GM12878 (cell line): ENCODE measurements at places on chromosomes 7 and 10. TPM values are rescaled to one million over a fixed set of nuclear protein-coding genes. Genes with fewer than 3 reads are reported as not detected.

DNA sequence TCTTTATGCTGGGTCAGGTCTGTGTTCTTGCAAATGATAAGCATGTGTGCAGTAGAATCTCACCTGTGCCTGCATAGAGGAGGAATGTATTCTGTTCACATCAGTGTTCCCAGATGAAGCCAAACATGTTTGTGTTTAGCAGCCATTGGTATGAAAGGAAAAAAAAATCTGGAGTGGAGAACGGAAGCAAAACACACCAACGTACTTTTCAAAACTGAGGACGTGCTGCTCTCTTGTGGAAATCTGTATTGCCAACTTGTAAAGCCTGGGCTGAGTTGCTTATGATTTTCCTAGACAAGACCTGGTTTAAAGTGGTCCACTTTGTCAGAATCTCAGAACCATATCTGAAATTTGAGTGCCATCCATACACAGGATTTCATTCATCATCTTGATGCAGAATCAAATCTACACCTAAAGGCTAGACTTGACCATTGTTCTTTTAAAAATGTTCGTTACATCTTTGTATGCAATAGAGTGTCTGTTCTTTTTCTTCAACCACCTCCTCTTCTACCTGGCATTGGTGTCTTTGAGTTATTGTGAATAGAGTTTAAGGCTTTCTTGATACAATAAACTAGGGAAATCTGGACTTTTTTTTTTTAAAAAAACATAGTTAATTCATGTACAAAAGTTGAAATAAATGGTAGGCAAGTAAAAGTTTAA lies 367.7 kb downstream of the PHF14 start:
- no peaks in the 10 kb centered on the region for H3K27me3 ChIP-seq
- H3K4me3 ChIP-seq: no peak overlapping the region
- no peak for DNase-seq
- H3K4me1 ChIP-seq: no peaks in the 10 kb centered on the region
- H3K27ac ChIP-seq: no peak overlapping the region
- H3K36me3 ChIP-seq: no peaks in the 10 kb centered on the region

DNA sequence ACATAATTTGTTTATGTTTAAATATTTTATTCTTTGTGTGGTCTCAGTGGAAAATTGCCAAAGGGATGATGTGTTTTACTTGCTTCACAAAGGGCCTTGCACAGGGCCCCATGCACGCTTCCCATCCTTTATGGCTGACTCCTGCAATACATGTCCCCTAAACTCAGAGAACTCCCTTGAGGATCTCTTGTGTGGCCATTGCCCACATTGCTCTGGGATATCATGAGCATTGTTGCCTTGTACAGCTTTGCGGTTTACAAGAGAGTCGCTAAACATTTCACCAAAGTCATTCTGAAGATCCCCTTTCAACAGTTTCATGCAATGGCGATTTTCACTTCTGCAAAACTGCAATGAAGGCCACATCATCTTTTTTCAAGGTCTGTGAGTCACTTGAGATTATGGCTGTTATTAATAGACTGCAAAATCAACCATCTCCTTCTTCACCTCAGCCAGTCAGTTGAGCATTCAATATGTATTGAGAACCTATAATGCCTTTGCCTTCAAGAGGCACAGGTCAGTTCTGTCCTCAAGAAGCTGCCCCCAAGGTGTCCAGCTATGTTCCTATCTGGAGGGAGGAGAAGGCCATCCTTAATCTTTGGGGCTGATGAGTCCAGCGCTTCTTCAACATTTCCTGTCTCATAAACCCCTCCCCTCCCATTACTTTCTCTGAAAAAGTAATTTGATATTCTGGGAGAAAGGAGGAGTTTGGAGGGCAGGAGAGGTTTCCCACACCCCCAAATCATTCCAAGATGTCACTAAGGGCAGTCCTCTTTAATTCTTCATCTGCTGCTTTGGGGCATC lies 108.1 kb downstream of the CCDC71L start:
- H3K4me1 ChIP-seq: peaks cover 19% of the 10 kb centered on the region
- no peaks in the 10 kb centered on the region for H3K27me3 ChIP-seq
- no peak overlapping the region for H3K4me3 ChIP-seq
- peak overlapping the region; percentile 79 for H3K27ac ChIP-seq
- no peaks in the 10 kb centered on the region for H3K36me3 ChIP-seq

DNA sequence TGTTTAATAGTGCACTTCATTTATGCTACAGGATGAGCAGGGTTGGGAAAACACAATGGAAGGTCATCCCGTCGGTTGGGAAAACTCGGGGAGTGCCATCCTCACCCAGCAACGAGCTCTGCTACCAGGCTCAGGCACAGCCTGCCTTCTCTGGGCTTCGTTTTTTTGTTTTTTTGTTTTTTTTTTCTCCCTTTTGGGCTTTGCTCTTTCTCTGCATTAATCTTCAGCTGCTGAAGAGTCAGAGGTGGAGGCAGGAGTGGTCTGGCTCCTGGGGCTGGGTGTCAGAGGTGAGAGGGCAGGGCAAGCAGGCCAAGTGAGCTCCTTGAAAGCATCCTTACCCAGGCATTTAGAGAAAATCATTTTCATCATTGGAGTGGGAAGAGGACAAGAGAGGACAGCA lies 11.5 kb downstream of the ZNF3 start:
- DNase-seq: no peak
- peaks cover 25% of the 10 kb centered on the region for H3K36me3 ChIP-seq
- no peaks in the 10 kb centered on the region for H3K27me3 ChIP-seq
- H3K4me1 ChIP-seq: no peaks in the 10 kb centered on the region
- H3K27ac ChIP-seq: no peak overlapping the region
- H3K4me3 ChIP-seq: no peak overlapping the region

Gene CPN1
- total RNA-seq: 0.10 and 0.11 TPM in 2 replicates

DNA sequence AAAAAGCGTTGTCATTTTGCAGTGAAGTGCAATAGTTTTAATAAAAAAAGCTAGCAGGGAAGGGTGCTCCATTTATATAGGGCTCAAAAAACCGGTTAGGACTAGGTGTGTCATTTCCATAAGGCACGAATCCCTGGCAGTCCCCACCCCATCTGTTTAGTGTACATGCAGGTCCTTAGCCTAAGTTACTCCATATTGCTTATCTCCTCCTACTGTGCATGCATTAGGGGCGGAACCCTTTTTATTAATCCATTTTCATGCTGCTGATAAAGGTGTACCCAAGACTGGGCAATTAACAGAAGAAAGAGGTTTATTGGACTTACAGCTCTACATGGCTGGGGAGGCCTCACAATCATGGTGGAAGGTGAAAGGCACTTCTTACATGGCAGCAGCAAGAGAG lies 301.4 kb downstream of the ABCA13 start:
- DNase-seq: no peak
- H3K36me3 ChIP-seq: no peaks in the 10 kb centered on the region
- H3K27ac ChIP-seq: no peak overlapping the region
- H3K4me3 ChIP-seq: no peak overlapping the region
- H3K4me1 ChIP-seq: no peaks in the 10 kb centered on the region
- H3K27me3 ChIP-seq: no peaks in the 10 kb centered on the region

Gene PTN
- 0.16 TPM in 1 of 2 replicates, not detected in the other for total RNA-seq

Gene PNLIPRP2
- 0.33 and 0.53 TPM in 2 replicates for total RNA-seq

DNA sequence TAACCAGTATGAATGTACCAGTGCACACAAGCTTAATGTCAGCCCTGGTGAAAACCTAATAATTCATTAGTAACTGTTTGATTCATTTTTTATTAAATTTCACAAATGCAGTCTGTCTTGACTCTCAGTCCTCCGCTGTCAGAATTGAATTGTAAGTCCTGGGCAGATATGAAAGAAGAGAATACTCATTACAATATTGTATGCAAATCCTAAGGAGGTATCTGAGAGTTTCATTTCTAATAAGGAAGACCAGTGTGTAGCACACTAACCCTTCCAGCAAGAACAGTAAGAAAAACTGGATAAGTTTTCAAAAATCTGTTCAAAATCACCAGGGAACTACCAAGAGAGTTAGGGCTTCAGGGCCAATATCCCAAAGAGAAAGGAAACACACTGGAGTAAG lies 652.1 kb downstream of the SUGCT start:
- H3K4me3 ChIP-seq: no peak overlapping the region
- no peak for DNase-seq

DNA sequence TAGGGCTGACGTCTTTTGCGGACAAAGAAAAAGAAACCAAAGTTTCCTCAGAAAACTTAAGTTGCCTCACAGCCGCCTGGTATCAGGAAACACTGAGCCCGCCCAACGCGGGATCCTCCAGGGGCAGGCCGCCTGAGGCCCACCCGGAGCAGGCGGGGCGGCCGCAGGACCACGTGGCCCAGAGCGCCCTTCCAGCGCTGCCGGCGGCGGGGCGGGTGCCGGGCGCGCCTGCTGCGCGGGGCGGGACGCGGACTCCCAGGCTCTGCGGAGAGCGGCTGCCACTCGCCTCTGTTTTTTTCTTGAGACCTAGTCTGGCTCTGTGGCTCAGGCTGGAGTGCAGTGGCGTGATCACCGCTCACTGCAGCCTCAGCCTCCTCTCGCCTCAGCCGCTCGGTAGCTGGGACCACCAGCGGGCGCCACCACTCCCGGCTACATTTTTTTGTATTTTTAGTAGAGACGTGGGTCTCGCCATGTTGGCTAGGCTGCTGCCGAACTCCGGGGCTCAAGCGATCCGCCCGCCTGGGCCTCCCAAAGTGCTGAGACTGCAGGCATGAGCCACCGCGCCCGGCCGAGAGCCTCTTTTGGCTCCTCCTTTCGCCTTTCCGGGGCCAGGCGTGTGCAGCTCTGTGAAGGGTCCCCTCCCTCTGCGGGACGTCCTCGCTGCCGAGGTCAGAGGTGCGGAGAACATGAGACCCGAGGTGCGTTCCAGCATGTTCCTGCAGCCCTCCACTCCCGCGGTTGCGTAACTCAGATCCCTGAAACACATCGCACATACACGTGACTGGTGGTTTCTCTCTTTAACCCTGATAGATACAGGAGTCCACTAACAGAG lies 11.6 kb upstream of the HNRNPF start:
- H3K27me3 ChIP-seq: no peaks in the 10 kb centered on the region
- peaks cover 21% of the 10 kb centered on the region for H3K4me1 ChIP-seq
- no peaks in the 10 kb centered on the region for H3K36me3 ChIP-seq
- no peak for DNase-seq

Gene CYP3A7
- total RNA-seq: not detected in 2 replicates

GRCh38 chr10:124508070-124508667 lies 46.5 kb downstream of the LHPP start:
- no peak overlapping the region for H3K27ac ChIP-seq
- H3K4me1 ChIP-seq: no peaks in the 10 kb centered on the region
- DNase-seq: no peak
- no peak overlapping the region for H3K4me3 ChIP-seq

DNA sequence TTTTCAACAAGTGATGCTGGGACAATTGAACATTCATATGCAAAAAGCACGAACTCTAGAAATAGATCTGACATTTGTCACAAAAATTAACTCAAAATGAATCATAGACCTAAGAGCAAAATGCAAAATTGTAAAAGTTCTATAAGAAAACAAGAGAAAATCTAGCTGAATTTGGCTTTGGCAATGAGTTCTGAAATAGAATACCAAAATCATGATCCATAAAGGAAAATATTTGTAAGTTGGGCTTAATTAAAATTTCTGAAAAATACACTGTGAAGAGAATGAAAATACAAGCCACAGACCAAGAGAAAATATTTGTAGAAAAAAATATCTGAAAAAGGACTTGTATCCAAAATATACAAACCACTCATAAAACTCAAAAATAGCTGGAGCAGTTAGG lies 698.8 kb upstream of the CELF2 start:
- DNase-seq: no peak
- H3K27ac ChIP-seq: no peak overlapping the region

Gene LIPN
- not detected in 2 replicates for total RNA-seq

DNA sequence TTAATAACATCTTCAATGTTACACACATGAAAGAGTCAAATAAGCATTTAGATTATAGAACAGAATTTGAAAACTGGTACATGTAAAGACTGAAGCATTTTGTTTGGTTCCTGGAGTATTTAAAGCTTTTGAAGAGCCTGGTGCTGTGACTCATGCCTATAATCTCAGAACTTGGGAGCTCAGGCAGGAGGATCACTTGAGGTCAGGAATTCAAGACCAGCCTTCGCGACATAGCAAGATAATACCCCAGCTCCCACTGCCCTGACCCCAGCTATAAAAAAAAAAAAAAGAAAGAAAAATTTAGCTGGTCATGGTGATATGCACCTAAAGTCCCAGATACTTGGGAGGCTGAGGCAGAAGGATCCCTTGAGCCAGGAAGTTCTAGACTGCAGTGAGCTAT lies 87.8 kb downstream of the HDAC9 start:
- no peaks in the 10 kb centered on the region for H3K27me3 ChIP-seq
- no peak overlapping the region for H3K4me3 ChIP-seq
- no peaks in the 10 kb centered on the region for H3K4me1 ChIP-seq

Gene ADAM22
- 13.3 and 14.3 TPM in 2 replicates for total RNA-seq

DNA sequence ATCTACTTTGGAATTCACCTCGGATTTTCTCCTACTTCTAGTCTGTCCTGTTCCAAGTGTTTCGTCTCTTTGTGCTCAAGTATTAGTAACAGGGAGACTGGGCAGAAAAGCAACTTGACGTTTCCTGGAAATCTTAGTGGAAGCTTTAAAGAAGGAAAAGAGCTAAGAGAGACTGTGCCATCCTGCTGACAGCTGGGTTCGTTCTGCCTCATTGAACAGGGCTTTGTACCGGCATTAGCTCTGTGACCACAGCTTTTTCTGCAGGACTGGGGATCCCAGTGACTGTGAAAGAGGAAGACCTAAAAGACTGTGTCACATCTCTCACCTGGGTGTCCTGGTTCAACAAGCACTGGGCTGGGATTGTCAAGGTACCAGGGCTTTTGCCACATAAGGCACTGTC lies 70.8 kb upstream of the CDCA7L start:
- no peak for DNase-seq
- H3K4me1 ChIP-seq: no peaks in the 10 kb centered on the region
- H3K27me3 ChIP-seq: no peaks in the 10 kb centered on the region
- H3K27ac ChIP-seq: no peak overlapping the region
- H3K36me3 ChIP-seq: no peaks in the 10 kb centered on the region
- no peak overlapping the region for H3K4me3 ChIP-seq

DNA sequence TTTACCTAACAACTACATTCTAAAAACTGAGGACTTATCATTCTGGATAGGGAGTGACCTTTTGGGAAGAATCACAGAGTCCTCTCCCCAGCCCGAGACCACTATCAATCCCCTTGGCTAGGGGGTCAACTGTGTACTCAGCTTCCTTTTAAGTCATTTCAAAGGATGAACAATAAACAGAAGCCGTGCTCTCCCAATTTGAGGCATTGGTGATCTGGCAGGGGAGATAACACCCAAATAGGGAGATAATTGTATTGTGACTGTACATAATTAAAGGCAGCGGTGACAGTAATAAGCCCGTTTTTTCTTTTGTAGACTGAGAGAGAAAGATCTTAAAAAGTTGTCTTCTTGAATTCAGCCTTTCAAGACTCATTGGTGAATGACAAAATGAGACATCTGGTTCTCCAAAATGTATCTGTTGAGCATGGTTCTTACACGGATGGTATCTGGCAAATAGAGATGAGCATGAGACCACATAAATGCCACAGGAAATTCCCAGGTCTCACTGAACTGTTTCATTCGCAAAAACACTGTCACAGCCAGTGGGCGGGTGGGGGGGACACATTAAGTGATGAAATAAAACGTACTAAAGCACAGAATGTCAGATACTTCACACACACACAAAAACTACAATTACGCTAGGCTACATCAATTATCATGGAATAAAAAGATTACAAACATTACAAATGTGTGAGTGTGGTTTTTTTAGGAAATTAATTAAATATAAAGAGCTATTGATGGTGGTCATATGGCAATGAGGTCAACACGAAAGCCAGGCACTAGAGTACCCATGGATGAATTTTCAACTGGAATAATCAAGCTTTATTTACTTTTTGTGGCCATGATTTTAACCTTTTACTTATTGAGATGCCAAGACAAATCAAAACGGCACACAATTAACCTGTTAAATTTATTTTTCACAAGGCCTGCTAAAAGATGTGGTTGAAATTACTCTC lies 108.4 kb downstream of the HIPK2 start:
- DNase-seq: no peak
- H3K36me3 ChIP-seq: no peaks in the 10 kb centered on the region; the same call in 1 of the 2 replicates
- H3K27me3 ChIP-seq: no peaks in the 10 kb centered on the region
- peaks cover 20% of the 10 kb centered on the region for H3K4me1 ChIP-seq
- H3K27ac ChIP-seq: no peak overlapping the region

Gene MYO1G
- total RNA-seq: 224 and 232 TPM in 2 replicates
